ENCODE measurements at places on chromosomes 5 and 9.

DNA sequence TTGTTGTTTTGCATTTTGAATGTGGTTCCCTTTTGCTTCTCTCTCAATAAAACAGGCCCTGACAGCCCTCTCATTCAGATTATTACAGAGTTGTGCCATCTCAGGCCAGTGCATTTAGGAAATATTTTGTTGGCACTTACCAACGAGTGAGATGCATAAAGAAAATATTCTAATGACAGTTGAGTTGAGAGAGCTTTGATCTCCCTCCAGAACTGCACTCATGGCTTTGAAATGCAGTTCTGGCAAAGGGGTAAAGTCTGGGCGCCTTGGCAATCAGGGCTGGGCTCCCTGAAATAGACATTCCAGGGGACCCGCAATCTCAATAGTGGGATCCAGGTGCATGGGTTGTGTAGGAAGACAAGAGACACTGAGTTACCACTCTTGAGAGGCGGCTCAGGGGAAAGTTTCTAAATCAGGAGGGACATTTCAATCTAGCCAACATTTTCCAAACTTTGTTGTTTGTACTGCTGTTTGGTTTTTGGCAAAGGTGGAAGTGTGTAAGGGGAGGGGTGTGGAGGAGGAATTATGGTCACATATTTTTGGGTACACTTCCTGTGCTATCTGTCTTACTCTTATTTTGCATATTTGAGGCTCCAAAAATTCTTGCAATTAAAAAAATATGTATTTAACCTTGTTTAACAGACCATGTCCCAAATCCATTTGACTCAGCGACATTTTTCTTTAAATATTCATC, 48.8 kb downstream of the PAPPA start:
- DNase-seq = no peak

- DNase-seq = no peak
These were observed 112.2 kb downstream of the ZNF608 start for GRCh38 chr5:124634228-124634739.

- no peak for DNase-seq
These were observed 87.9 kb upstream of the POU5F2 start for GRCh38 chr5:93829346-93829745.

DNA sequence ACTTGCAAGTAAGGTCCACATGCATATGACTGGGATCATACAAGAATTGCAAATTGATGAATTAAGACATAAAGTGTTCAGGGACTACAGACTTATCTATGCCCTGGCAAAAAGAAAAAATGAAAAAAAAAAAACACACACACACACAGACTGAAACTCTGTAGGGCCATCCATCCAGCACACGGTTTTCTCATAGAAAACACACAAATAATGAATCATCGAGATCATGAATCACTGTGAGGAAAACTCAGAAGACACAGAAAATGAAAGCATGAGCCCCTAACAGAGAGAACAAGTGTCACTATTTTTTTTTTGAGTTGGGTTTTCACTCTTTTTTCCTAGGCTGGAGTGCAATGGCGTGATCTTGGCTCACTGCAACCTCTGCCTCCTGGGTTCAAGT, 185.2 kb downstream of the IRX2 start:
- no peak for DNase-seq

DNA sequence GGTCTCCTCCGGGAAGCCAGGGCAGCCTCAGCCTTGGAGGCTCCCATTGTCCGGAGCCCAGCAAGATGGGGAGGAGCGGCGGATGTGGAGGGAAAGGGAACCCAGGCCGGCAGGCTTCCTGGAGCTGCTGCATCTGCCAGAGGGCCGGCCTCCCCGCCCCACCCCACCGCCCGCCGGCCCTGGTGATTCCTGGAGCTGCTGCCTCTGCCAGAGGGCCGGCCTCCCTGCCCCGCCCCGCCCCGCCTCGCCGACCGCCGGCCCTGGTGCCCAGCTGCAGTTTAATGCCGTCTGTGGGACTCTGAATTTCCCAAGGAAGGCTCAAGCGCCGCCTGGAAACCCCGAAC, 31.6 kb downstream of the EXD3 start:
- no peak for DNase-seq

DNA sequence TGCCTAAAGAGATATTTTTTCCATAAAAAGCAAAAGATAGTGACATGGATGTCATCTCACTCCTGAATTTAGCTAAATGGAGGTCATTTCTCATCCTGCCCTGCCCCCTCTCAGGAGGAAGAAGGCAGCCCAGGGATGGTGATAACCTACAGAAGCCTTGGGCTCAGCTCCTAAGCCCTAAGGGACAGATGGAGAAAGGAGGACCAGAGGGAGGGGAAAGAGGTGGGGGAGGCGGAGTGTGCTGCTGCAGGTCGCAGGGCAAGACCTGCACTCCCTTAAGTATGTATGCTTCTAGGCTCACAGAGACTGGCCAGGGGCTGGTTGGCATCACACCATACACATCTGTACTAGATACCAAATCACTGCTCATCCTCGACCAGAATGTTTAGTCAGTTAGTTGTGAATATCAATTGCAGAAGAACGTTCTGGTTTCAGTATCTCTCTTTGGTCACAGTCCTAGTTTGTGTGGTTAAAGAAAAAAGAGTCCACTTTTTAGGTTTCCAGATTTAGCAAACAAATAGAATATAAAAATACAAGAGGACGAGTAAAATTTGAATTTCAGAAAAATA, 18.4 kb upstream of the CDKN2AIPNL start:
- DNase-seq = no peak

DNA sequence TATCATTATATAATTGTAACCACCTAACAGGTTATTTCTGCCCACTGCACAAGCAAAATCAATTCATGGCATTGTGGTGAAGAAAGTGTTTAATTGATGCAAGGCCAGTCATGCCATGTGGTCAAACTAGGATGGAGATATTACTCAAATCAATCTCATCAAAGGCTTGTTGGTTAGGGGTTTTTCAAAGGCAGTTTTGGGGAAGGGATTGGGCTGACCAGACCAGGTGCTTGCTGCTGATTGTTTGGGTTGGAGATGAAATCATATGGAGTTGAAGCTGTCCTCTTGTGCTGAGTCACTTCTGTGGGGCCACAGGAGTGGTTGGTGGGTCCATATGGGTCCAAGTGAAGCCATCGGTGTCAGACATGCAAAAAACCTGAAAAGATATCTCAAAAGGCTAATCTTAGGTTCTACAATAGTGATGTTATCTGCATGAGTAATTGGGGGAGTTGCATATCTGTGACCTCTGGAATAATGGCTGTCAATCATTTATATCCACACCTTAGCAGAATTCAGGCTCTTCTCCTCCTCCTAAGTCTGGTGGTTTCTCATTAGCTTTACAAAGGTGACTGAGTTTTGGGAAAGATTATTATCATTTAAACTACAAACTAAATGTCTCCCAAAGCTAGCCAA, 44.9 kb downstream of the HMGCS1 start:
- DNase-seq = no peak

DNA sequence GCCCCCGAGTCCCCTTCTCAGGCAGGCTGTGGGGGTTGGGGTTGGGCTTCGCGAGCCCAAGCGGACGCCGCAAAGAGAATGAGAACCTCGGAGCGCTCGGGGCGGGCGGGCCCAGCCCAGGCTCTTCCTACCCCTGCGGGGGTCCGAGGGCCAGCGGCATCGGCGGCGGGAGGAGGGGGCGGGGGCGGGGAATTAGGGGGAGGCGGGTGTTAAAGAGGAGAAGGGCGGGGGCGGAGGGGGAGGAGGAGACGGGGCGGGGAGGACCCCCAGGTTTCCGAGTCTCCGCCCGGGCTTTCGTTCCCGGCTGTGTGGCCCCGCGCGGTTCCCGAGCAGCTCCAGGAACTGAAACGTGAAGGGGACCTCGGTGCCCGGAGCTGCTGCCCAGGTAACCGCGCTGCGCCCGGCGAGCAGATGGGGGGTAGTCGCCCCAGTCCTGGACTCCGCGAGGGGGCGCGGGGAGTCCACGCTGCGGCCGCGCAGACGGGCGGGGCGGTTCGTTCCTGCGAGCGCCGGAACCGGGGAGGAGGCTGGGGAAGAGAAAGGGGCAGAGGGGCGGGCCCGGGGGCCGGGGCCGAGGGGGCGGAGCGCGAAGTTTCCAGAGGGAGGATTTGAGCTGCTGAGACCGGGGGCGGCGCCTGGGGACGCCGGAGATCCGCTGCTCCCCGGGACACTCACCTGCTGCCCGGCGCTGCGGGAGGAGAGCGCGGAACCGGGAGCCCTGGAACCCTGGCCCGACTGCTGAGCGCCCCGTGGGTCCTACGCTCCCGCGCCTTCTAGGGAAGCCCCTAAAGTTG, 38.4 kb upstream of the PLEKHG4B start:
- peak; percentile 27 for DNase-seq
